Esophagus squamous epithelium (tissue), 5 donors: ENCODE measurements at places on chromosomes 3 and 15.

DNA sequence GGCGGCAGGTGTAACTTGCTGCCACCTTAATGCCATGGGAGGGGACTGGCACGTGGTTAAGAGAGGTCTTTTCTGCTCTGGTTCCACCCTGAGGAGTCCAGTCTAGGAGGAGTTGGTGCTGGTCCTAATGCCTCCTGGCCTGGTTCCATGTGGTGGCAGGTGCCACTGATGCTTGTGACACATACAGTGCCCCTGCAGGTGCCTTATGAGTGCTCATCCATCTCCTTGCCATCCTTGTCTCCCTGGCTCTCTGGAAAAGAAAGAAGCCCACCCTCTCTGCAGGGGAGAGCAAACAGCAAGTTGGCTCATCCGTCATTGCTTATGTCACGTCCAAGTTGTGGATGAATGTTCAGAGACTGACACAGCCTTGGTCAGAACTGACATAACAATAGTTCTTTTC, 175.8 kb upstream of the DPH6 start:
- no peak for DNase-seq

- DNase-seq: no peak
These were observed 21.8 kb downstream of the CD200 start for GRCh38 chr3:112354642-112355306.

GRCh38 chr3:107523539-107524325, 970 bp downstream of the BBX start:
- DNase-seq: peak; percentile 52

DNA sequence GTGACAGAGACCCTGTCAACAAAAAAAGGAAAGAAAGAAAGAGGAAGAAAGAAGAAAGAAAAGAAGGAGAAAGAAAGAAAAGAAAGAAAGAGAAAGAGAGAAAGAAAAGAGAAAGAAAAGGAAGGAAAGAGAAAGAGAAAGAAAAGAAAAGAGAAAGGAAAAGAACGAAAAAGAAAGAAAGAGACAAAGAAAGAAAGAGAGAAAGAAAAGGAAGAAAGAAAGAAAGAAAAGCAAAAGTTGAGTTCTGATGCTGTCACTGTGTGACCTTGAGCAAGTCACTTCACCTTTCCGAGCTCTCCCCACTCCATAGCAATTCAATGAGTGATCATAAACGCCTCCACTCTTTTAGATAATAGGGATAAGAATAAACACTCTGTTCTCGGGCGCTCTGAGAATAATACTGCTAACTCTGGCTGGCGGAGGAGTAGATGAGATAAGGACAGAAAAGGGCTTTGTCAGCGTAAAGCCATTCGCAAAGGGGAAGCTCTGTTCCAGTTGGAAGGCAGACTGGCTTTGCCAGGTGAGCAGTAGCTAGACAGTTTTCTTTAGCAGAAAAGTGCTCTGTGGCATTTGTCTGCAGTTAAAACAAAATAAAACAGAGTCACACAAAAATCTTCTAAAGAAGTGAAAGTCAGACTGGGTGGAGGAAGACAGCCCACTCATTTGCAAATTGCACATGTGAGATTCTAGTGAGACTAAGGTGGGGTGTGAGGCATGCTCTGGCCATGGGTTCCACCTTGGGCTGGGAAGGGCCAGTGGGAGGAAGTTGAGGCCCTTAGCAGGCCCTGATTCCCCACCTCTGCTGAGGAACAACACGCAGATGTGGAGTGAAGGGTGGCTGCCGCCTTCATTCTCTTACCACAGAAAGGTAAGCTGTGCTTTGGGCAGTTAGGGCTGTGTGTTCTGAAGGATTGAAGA, 9.6 kb upstream of the FLNB start:
- no peak for DNase-seq

GRCh38 chr3:47162697-47163168, 1.2 kb downstream of the SETD2 start:
- no peak for DNase-seq
